ENCODE measurements at places on chromosomes 6 and 20. TPM values are rescaled to one million over a fixed set of nuclear protein-coding genes. Genes with fewer than 3 reads are reported as not detected.

DNA sequence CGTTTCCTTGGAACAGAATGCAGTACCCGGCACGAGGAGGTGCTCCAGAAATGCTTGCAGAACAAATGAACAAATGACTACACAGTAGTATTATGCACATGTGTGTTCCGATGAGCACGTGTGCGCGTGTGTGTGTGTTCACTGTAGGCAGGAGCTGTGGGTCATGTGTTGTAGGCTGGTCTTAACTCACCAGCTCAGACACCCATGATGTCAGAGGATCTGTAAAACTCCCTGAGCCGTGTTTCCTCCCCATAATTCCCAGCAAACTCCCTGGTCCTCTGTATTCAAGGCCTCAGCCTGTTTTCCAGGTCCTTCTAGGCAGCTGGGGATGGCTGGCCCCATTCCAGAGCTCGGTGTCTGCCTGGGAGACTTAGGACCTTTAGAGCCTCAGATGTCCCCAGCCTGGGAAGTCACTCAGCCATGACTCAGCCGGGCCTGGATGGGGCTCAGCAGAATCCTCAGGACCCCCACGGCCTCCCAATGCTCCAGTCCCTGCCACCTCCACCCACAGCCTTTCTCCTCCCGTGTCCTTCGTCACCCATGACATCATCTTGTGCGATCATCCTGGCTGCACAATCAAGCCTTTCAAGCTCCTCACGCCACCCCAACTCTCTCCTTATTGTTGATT, 475.0 kb upstream of the SULF2 start:
- no peak for DNase-seq

The TP53INP2 gene
- 59.9 TPM for total RNA-seq

The SOX18 gene
- total RNA-seq = 17.1 TPM

The PEDS1 gene
- total RNA-seq = 45.5 TPM

GRCh38 chr20:45247865-45248264, 6.5 kb downstream of the SLPI start:
- no peak for DNase-seq

The OR2H2 gene
- 0.25 TPM for total RNA-seq

The TRIM40 gene
- total RNA-seq = 0.79 TPM

GRCh38 chr6:135657207-135657606, 159.7 kb upstream of the AHI1 start:
- no peak for DNase-seq

DNA sequence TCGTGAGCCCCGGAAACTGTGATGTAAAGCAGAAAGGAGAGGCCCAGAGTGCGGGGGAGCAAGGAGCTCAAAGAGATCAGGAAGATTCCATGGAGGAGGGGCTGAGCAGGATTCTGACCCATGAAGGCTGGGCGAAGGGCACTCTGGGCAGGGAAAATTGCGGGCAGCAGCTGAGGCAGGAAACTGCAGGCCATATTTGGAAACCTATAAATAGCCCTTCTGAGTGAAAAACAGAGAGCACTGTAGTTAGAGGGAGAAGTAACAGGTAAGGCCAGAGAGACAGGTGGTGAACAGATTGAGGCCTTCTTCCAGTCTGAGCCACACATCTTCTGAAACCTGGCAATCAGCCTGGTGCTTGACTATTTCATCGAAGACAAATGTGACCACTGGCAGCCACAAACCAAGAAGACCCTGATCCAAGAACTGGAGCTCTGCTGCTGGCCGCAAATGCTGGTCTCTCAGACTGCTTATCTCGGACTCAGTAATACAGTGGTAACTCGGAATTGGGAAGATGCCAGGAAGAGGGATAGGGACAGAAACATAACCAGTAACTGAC, 14.1 kb upstream of the BEND3 start:
- no peak for DNase-seq

The SLC17A2 gene
- 0.31 TPM for total RNA-seq

DNA sequence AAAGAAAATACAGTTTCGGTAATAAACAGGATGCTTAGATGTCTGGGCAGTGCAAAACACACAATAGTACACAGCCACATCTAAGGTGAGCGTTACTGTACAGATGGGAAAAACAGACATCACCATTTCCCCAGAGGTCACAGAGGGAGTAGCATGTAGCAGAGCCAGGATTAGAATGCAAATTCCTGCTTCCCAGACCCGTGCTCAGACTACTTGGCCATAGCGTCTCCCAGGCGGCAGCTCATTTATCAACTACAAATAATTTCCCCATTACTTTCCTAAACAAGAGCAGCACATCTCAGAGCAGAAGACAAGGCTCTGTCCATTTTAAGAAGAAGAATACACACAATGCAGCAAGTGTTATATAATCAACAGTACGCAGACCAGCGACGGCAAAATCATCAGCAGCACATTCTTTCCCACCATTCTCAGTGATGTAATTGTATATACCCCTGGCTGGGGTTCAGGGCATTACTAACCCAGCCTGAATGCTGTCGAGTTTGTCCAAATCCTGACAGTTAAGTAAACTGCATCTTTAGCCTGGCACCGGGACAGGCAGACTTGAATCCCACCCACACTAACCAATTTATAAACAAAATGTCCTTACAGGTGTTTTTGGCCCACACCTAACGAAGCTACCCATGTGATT, 61.9 kb downstream of the CNKSR3 start:
- DNase-seq = no peak

DNA sequence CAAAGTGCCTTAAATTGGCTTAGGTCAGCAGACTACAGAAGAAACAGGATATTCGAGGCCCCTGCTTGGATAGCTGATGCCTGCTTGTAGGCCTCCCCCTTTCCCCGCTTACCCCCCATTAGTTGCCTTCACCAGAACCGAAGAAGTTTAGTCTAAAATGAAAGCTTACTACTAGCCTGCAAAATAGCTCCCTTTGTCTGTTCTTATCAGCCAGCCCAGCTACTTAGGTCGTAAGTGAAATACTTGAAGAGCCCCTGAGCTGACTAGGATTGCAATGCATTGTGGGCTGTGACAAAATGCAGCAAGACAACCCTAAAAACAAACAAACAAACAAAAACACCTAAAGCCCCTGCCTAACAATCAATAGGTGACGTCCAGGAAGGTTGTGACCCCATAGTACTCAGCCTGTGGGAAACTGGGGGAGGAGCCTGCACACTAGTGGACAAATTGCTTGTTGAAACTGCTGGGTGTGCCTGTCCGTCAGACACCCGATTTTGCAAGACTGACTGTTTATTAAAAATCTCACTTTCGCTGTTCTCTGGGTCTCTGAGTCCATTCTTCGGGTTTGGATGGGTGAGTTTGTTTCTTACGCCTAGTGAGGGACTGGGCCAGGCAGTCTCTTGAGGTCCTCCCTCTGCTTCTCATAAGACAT, 105.0 kb upstream of the DUSP22 start:
- DNase-seq = peak; percentile 13

- DNase-seq = peak; percentile 87
Observed at GRCh38 chr6:44237021-44237812, 9.7 kb upstream of the HSP90AB1 start.

- DNase-seq = no peak
Observed at GRCh38 chr6:149246691-149247384, 70.7 kb upstream of the TAB2 start.

GRCh38 chr20:2986466-2986865, 57.0 kb upstream of the GNRH2 start:
- no peak for DNase-seq

The EPB41L1 gene
- total RNA-seq = 63.7 TPM

The EHMT2 gene
- 102 TPM for total RNA-seq

The CAPN11 gene
- 20.5 TPM for total RNA-seq

GRCh38 chr6:129704708-129705107, 5.3 kb downstream of the ARHGAP18 start:
- no peak for DNase-seq

DNA sequence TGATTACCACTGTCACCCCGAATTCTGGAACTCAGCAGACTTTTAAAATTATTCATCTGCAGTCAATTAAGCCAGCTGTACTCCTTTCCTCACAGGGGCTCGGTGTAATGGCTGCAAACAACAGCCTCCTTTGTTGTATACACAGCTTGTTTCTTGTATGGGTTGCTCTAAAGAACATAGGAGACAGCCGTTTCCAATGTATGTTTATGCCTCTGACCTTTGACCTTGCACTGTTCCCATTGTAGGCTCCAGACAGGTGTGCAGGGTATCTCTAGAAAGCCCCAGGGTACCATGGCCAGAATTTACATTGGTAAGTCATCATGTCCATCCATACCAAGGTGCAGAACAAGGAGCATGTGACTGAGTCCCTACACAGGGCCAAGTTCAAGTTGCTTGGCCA, 11.5 kb upstream of the TENT5A start:
- DNase-seq = no peak

The TCP11 gene
- 639 TPM for total RNA-seq

- DNase-seq = no peak
Observed at GRCh38 chr6:26411751-26412150, 9.7 kb downstream of the BTN3A1 start.

Data from testis (tissue), 5 donors.